ENCODE measurements at places on chromosomes 6 and 20.

GRCh38 chr6:29967379-29968010 is 25.2 kb downstream of the HLA-A start:
- DNase-seq = no peak

DNA sequence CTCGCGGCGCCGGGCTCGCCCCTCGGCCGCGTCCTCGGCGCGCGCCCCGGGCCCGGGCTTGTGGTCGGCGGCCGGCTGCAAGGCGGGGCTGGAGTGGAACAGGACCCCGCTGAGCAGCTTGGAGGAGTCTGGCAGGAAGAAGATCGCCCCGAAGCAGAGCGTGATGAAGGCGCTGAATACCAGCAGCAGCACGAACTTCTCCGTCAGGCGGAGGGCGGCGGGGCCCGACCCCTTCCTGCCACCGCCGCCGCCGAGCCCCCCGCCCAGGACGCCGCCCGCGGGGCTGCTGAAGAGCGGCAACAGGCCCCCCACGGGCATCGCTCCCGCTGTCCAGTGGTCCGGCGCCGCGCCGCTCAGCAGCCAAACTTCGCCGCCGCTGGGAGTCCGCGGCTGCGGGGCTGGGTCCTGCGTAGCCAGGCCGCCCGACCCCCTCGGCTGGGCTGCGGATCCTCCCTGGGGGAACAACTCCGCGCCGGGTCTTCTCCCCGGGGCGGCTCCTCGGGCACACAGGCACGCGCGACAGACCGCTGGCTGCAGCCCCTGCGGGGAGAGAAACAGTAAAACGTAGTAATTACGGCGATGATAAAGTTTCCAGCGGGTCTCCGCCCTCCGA is 707 bp downstream of the MAN1A1 start:
- DNase-seq = no peak

DNA sequence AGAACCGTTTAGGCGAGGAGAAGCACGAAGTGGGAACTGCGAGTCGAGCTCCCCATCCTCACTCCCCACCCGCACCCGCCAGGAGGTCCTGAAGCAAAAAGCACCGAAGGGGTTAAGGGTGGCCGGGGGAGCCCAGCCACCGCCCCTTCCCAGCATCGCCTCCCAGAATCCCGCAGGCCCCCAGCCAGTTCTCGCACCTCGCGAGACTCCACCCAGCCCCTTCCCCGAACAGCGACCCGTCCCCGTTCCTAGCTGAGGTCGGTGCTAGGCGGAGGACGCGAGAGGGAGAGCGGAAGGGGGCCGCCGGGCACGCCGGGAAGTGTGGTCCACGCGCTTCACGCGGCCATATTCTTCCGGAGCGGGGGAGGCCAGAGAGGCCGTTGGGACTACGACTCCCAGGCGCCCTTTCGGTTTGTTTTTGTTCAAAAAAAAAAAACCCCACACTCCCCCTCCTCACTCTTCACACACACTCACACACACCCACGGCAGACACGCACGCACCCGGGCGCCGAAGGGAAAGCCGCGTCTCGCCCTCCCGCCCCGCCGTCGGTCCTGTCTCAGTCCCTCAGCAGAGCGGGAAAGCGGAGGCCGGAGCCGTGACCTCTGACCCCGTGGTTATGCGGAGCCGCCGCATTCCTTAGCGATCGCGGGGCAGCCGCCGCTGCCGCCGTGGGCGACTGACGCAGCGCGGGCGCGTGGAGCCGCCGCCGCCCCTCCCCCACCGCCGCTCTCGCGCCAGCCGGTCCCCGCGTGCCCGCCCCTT is at the start of gene ASXL1:
Gene ASXL1 (plus strand): TSS at position 463 of the 763 bp plus-strand sequence. CDS start 445 bp downstream, outside the sequence.
- peak; percentile 89 for DNase-seq

DNA sequence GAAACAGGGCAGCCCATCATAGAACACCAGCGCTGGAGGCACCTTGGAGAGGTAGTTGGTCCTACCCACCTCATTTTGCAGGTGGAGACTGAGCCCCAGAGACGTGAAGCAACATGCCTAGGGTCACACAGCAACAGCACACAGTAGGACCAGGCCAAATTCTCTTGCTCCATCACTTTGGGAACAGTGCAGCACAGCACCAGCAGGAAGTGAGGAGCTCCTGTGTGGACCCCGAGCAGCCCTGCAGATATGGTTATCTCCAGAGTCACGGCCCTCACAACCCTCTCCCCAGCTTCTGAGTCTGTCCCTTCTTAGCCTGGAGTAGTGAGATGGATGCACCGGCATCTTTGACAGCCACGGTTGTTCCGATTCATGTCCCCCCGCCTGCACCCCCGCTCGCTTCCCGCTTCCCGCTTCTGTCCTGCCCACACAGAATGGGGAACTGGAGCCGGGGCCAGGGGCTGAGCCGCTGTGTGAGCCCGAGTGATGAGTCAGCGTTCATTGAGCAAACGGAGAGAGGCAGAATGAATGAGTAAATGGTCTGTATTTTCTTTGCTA is 72.6 kb upstream of the DUSP22 start:
- no peak for DNase-seq

DNA sequence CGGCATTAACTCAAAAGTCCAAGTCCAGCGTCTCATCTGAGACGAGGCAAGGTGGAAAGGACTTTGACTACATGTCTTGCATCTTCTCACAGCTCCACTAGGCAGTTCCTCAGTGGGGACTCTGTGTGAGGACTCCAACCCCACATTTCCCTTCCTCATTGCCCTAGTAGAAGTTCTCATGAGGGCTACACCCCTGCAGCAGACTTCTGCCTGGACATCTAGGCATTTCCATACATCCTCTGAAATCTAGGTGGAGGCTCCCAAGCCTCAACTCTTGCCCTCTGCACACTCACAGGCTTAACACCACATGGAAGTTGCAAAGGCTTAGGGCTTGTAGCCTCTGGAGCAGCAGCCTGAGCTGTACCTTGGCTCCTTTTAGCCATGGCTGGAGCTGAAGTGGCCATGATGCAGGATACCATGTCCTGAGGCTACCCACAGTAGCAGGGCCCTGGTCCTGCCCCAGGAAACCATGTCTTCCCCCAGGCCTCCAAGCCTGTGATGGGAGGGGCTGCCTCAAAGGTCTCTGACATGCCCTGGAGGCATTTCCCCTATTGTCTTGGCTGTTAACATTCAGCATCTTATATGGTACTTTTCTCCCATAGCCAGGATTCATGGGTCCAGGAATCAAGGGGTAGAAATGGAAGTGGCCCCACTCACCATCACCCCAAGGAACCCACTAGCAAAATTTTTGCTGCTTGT is 194.6 kb upstream of the KCNG1 start:
- no peak for DNase-seq

GRCh38 chr6:87897013-87897412 is 150.6 kb upstream of the SPACA1 start:
- no peak for DNase-seq

DNA sequence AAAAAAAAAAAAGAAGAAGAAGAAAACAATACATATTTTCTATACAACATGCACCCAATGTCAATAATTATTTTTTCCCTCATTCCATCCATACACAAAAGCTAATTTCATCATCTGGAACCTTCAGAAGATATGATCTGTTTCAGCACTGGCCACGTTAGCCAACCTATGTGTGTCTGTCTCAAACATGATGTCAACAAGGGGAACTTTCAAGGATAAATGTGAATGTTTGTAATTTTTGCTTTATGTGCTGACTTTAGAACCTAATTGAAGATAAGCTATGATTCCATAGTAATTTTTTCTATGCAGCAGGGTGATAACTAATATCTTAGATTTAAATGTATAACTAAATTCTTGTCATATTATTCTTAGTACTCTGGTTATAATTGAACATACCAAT is 37.9 kb downstream of the IPCEF1 start:
- DNase-seq = no peak

DNA sequence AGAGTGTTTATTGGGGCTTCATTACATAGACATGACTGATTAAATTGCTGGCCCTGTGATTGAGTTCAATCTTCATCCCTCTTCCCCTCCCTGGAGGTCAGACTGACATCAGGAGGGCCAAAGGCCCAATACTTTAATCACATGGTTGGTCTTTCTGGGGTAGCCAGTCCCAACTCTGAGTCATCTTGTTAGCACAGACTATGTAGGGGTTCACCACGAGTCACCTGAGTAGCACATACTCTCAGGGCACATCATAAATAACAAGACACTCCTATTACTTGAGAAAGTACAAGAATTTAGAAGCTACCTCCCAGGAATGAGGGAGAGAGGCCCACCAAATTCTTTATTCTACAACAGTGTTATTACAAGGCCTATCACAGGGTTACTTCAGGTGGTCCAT is 11.3 kb downstream of the GINS1 start:
- no peak for DNase-seq

- DNase-seq = no peak
Observed at GRCh38 chr6:25277857-25278256, 1.3 kb upstream of the CARMIL1 start.

- DNase-seq = no peak
Observed at GRCh38 chr6:11392778-11393507, 144.6 kb upstream of the TMEM170B start.

DNA sequence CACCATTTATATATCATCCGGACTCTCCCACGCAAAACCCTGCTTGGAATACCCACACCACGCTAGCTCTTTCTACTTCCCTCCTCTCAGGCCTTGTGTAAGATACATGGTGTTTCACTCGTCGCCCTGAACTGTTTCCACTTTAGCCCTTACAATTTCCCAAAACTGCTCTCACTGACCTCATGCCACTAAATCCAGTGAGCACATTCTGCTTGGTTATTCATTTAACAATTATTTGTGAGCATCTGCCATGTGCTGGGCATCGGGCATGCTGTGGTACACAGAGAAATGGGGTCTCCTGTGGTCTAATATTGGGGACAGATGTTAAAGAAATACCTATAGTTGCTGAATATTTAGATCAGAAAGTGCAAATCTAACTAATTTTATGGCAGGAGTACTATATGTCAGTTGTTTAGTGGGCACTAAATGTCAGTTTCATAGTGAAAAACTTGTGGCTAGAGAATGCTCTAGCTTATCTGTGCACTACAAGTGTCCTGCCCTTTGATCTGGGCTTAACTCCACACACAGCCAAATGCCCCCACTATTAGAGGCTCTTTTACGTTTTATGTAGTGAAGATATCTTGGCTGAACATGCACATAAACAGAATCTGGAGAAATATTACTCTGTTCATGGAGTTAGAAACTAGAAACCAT is 41.0 kb downstream of the PLEKHG1 start:
- DNase-seq = no peak

GRCh38 chr6:105794239-105794638 is 291.9 kb upstream of the PRDM1 start:
- DNase-seq = no peak

DNA sequence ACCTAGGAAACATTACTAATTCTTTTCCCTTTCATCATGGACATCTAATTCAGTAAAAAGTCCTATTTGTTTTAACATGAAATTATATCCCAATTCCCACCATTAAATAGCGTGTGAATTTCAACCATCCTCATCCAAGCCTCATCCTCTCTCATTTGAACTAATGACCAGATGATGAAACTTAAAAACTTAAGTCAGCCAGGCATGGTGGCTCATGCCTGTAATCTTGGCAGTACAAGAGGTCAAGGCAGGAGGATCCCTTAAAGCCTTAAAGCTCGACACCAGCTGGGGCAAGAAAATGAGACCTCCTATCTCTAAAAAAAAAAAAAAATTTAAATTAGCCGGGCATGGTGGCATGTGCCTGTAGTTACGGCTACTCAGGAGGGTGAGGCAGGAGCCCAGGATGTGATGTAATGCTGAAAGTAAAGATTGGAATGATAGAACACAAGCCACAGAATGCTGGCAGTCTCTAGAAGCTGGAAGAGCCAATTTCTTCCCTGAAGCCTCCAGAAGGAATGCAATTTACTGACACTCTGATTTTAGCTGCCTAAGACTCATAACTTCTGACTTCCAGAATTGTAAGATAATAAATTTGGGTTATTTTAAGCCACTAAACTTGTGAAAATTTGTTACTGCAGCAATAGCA is 27.1 kb upstream of the HAO1 start:
- no peak for DNase-seq

- DNase-seq = no peak
Observed at GRCh38 chr20:49693435-49694171, 20.1 kb downstream of the B4GALT5 start.

GRCh38 chr6:55069132-55069781 is 105.1 kb upstream of the HCRTR2 start:
- no peak for DNase-seq

GRCh38 chr20:33893314-33893713 is 82.2 kb downstream of the CHMP4B start:
- DNase-seq = no peak

- DNase-seq = no peak
Observed at GRCh38 chr6:145688493-145688905, 46.8 kb downstream of the EPM2A start.

- no peak for DNase-seq
Observed at GRCh38 chr6:13395272-13396237, 67.2 kb upstream of the TBC1D7 start.

- no peak for DNase-seq
Observed at GRCh38 chr20:36700438-36700837, 45.5 kb downstream of the NDRG3 start.

- DNase-seq = no peak
Observed at GRCh38 chr6:126696921-126697693, 357.2 kb downstream of the CENPW start.

GRCh38 chr6:167781066-167781767 is 45.5 kb upstream of the AFDN start:
- DNase-seq = no peak

All from activated CD4-positive, CD25-positive, alpha-beta regulatory T cell treated with anti-CD3 and anti-CD28 coated beads, Interleukin-2, amount 50 U/mL, for 16 hours (primary cell).